ENCODE measurements at places on chromosomes 6 and 20. TPM values are rescaled to one million over a fixed set of nuclear protein-coding genes. Genes with fewer than 3 reads are reported as not detected.

The COL9A3 gene
- not detected for total RNA-seq

The FABP7 gene
- not detected for total RNA-seq

The PKIB gene
- total RNA-seq, result not detected

The BPIFB2 gene
- not detected for total RNA-seq

The FLRT3 gene
- not detected for total RNA-seq

The INSM1 gene
- total RNA-seq, result not detected

The EPPIN gene
- not detected for total RNA-seq

The PPIL6 gene
- total RNA-seq, result 1.3 TPM
